ENCODE measurements at places on chromosomes 1 and 21. TPM values are rescaled to one million over a fixed set of nuclear protein-coding genes. Genes with fewer than 3 reads are reported as not detected.
A peak's percentile ranks its signal among the peaks of the same experiment; 100 is the strongest.

- no peak for DNase-seq
- H3K27ac ChIP-seq: no peak overlapping the region
- H3K4me3 ChIP-seq: no peak overlapping the region
- H3K36me3 ChIP-seq: peaks cover 18% of the 10 kb centered on the region
- no peaks in the 10 kb centered on the region for H3K27me3 ChIP-seq
- peaks cover 5% of the 10 kb centered on the region for H3K4me1 ChIP-seq
These were observed 8.9 kb downstream of the XKR8 start for GRCh38 chr1:27968692-27969091.

DNA sequence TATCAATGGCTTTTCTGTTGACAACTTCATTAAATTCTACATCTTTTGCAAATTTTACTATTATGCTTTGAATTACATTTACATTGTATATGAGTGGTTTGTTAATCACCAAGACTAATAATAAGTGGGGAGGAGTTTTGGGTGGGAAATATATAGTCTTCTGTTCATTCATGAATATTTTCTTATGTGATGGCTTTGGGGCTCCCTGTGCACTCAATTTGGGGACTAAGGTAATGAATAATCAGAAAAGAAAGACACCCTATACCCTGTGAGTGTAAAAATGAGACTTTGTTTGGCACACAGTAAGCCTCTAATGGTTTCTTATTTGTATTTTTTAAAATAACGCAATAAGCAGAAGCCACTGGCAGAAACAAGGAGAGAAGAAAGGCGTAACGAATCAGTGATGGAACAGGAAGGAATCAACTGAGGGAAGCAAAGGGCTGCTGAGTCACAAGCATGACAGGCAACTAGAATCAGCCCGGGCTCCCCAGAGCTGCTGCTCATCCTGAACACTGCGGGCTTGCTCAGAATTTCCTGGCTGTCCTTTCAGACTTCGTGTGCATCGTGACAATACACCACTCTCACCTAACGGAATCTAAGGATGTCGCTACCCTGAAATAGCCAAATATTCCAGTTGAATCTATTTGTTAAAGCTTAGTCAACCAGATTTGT is 20.8 kb upstream of the RGS2 start:
- H3K27ac ChIP-seq: peak overlapping the region; percentile 50
- no peak overlapping the region for H3K4me3 ChIP-seq
- H3K4me1 ChIP-seq: peaks cover 41% of the 10 kb centered on the region
- no peak for DNase-seq

- H3K27me3 ChIP-seq: peaks cover 36% of the 10 kb centered on the region
- DNase-seq: no peak
- H3K36me3 ChIP-seq: no peaks in the 10 kb centered on the region
- H3K4me1 ChIP-seq: peaks cover 7% of the 10 kb centered on the region
These were observed 47.0 kb upstream of the POU2F1 start for GRCh38 chr1:167173516-167174184.

- DNase-seq: no peak
- no peak overlapping the region for H3K27ac ChIP-seq
- peaks cover 40% of the 10 kb centered on the region for H3K36me3 ChIP-seq
- no peaks in the 10 kb centered on the region for H3K27me3 ChIP-seq
- H3K4me3 ChIP-seq: no peak overlapping the region
- H3K4me1 ChIP-seq: peaks cover 13% of the 10 kb centered on the region
These were observed 7.2 kb downstream of the METTL13 start for GRCh38 chr1:171788696-171789095.

DNA sequence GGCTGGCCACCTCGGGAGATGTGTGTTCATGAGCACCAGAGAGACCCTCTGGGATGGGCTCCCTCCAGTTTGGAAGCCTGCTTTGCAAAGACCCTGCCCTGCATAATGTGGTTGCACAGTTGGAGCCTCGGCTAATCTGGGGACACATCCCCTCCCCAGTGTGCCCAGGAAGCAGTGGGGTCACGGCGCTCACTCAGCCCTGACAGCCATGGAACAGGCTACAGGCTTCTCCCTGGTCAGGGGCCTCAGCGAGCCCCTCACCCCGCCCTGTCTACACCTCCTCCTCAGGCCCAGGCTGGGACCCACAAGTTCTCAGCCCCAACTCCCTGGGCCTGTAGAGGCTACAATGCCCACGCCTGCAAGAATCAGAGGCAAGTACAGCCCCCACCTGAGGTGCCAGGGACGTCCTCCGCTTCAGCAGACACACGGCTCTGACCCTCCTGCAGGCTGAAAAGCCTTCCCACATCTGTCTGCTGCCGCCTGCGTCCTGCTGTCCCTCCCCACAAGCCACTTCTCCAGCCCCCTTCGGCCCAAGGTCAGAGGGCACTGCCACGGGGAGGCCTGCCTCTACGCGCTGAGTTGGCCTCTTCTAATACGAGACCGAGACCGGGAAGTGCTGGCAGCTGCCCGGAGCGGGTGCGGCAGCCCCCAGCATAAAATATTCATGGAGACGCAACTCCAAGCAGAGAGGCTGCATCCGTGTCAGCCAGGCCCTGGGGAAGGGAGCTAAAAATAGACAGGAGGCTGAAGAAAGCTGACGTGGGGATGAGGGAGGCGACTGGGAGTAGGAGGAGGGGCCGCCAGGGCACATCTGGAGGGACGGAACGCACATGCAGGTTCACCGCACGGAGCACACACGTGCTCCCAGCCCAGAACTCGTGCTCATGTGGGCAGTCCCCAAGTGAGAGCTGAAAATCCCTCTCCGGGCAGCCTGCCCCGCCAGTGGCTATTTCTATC is 15.2 kb upstream of the GPR153 start:
- H3K27me3 ChIP-seq: no peaks in the 10 kb centered on the region
- H3K4me1 ChIP-seq: peaks cover 35% of the 10 kb centered on the region
- H3K36me3 ChIP-seq: no peaks in the 10 kb centered on the region
- peak overlapping the region; percentile 85 for H3K27ac ChIP-seq
- no peak for DNase-seq
- H3K4me3 ChIP-seq: peak overlapping the region; percentile 38

DNA sequence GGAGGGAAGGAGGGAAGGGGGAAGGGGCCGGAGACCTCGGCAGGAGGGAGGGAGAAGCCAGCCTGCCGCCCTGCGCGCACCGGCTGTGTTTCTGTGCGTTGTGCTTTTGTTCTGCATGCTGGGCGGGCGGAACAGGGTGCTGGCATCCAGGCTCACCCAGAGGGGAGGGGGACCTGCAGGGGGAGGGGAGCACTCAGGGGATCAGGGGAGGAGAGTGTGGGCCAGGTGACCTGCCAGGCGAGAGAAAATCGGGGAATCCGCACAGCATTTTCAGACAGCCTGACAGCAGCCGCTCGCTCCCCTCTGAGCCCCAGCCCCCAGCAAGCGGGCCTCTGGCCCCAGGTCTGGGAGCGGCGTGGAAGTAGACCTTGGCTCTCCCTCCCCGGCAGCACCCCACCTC is 54.7 kb downstream of the RIPK4 start:
- peaks cover 2% of the 10 kb centered on the region for H3K27me3 ChIP-seq
- peaks cover 43% of the 10 kb centered on the region for H3K4me1 ChIP-seq
- peak overlapping the region; percentile 83 for H3K27ac ChIP-seq
- DNase-seq: no peak

- H3K27ac ChIP-seq: peak overlapping the region; percentile 93
- peaks cover 60% of the 10 kb centered on the region for H3K4me1 ChIP-seq
- H3K27me3 ChIP-seq: no peaks in the 10 kb centered on the region
- H3K36me3 ChIP-seq: peaks cover 23% of the 10 kb centered on the region
These were observed 661 bp downstream of the PLEKHO1 start for GRCh38 chr1:150150133-150151021.

- no peak overlapping the region for H3K27ac ChIP-seq
- no peak overlapping the region for H3K4me3 ChIP-seq
- H3K27me3 ChIP-seq: no peaks in the 10 kb centered on the region
- peaks cover 26% of the 10 kb centered on the region for H3K36me3 ChIP-seq
- no peak for DNase-seq
These were observed 19.6 kb downstream of the FH start for GRCh38 chr1:241499910-241500309.

DNA sequence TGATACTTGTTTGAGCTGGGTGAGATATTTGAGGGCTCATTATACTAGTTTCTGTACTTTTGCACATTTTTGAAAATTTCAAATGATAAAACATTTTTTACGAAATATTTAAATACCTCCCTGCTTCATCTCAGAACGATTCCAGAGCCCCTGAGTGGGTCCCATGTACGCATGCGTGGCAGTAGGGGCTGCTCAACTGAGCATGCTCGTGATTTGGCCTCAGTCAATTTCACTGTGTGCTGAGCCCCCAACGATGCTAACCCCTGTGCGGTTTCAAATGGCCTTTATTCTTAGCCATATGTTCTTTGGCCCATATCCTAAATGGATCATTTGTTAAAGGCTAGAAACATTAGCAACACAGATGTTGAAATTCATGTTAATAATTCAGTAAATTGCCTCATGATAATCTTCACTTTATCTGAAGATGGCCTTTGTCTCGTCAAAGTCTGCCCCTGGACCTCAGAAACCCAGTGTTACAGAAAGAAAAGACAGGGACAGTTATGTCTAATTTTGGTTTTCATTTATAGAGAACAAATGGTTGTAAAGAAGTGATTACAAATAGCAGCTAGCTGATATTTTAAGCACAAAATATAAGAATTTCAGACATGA is 108.2 kb downstream of the MRPS6 start:
- peaks cover 10% of the 10 kb centered on the region for H3K36me3 ChIP-seq
- H3K4me1 ChIP-seq: peaks cover 19% of the 10 kb centered on the region
- no peak overlapping the region for H3K27ac ChIP-seq

GRCh38 chr1:198549866-198550265 is 9.4 kb upstream of the ATP6V1G3 start:
- H3K36me3 ChIP-seq: peaks cover 4% of the 10 kb centered on the region
- no peaks in the 10 kb centered on the region for H3K27me3 ChIP-seq
- peaks cover 2% of the 10 kb centered on the region for H3K4me1 ChIP-seq
- DNase-seq: no peak

The FAAH gene
- total RNA-seq: 35.0 TPM

The KAZN gene
- 36.3 TPM for total RNA-seq

The GPR52 gene
- 1.7 TPM for total RNA-seq

Data from mesothelial cell of epicardium (in vitro differentiated cells).